ENCODE measurements at places on chromosomes 6 and 20. TPM values are rescaled to one million over a fixed set of nuclear protein-coding genes. Genes with fewer than 3 reads are reported as not detected.

Gene TUBB2B
- total RNA-seq: under 0.01 TPM

Gene HLA-E
- total RNA-seq: 232 TPM

Gene SIGLEC1
- not detected for total RNA-seq

Gene CENPQ
- 1.7 TPM for total RNA-seq

Gene GNAS
- 385 TPM for total RNA-seq

Gene RAET1E
- 35.1 TPM for total RNA-seq

Gene CTAGE9
- total RNA-seq: not detected

Gene DPPA5
- not detected for total RNA-seq

Gene ANKRD66
- not detected for total RNA-seq

Gene MLN
- total RNA-seq: not detected

Gene HAO1
- not detected for total RNA-seq

Gene MYH7B
- total RNA-seq: under 0.01 TPM

Gene OPRM1
- total RNA-seq: not detected

Gene MAS1
- total RNA-seq: not detected

Gene PEX6
- 25.0 TPM for total RNA-seq

Gene PPIL6
- 9.3 TPM for total RNA-seq

Gene FNDC1
- total RNA-seq: not detected

Gene CSTF1
- 22.4 TPM for total RNA-seq

Gene ECT2L
- 0.13 TPM for total RNA-seq

Gene DNAH8
- not detected for total RNA-seq

Gene GSTA2
- not detected for total RNA-seq

Gene SYCP2
- 0.26 TPM for total RNA-seq

Gene FAM83B
- 40.3 TPM for total RNA-seq

Gene CLDN20
- not detected for total RNA-seq

Gene HLA-DOB
- 0.26 TPM for total RNA-seq

Gene BMP5
- total RNA-seq: not detected

Gene C2
- total RNA-seq: 0.26 TPM

Gene SNAP91
- not detected for total RNA-seq

Gene ARHGAP18
- 4.5 TPM for total RNA-seq

Gene TSHZ2
- total RNA-seq: 1.6 TPM

Gene PBOV1
- not detected for total RNA-seq

Gene CST8
- total RNA-seq: not detected

Gene ULBP2
- total RNA-seq: 12.2 TPM

Data from bronchial epithelial cell (primary cell).